ENCODE measurements at places on chromosomes 2 and 18.

- no peak for DNase-seq
Observed at GRCh38 chr2:82256983-82257632, 1952.6 kb upstream of the LRRTM1 start.

DNA sequence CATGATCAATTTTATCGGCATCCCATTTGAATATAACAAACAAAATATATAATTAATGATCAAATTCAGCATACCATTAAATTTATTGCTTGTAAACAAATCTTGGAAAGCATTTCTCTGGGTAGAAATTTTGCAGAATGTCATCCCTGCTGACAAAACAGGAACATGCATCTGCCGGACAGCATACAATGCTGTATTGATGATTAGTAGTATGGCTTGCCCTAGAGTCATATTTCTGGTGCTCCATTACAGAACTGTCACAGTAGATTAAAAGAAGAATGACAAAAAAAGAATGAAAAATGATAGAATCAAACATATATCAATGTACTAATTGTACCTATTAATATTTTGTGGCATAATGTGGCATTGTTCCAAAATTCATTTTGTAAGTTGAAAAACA, 98.0 kb downstream of the NXPH2 start:
- no peak for DNase-seq

- DNase-seq: no peak
Observed at GRCh38 chr2:60706021-60706420, 50.0 kb upstream of the PAPOLG start.

GRCh38 chr2:237280939-237281338, 133.0 kb downstream of the COL6A3 start:
- no peak for DNase-seq

DNA sequence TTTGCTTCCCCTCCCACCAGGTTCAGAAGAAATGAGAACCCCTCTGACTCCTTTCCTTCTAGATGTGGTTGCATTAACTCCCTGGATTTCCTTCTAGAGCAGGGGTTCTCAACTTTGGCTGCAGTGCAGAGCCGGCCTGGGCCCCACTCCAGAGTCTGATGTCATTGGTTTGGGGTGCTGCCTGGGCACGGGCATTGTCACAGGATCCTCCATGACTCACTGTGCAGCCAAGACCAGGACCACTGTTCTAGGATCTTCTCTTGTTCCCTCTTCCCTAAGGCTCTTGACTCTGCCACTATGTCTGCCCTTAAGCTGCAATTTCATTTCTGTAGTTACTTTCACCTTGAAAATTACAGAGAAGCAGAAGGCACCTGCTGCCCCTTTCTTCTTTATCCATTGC, 31.8 kb downstream of the TBC1D8 start:
- DNase-seq: no peak

GRCh38 chr2:161710131-161710915, 86.1 kb downstream of the SLC4A10 start:
- no peak for DNase-seq

Data from stimulated activated CD4-positive, alpha-beta T cell treated with anti-CD3 and anti-CD28 coated beads, Interleukin-2, amount 100 ng/mL, for 48 hours (primary cell).